Central memory CD8-positive, alpha-beta T cell (primary cell): ENCODE measurements at places on chromosomes 5 and 9.

- no peak for DNase-seq
Measured at GRCh38 chr5:147832541-147832940, 1.1 kb upstream of the SPINK1 start.

GRCh38 chr5:62093976-62094375 is 212.0 kb upstream of the KIF2A start:
- DNase-seq, result no peak

DNA sequence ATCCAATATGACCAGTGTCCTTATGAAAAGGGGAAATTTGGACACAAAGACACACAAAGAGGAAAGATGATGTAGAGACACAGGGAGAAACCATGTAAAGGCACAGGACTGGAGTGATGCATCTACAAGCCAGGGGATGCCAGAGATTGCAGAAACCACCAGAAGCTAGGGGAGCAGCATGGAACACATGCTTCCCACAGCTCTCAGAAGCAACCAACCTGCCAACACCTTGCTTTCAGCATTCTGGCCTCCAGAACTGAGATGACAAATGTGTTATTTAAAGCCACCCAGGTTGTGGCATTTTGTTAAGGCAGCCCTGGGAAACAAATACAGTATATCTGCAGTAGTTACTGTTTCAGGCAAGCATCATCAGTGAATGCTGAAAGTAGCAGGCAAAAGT is 23.2 kb downstream of the DAP start:
- DNase-seq, result no peak

GRCh38 chr9:72681283-72681630 is 159.8 kb downstream of the TMC1 start:
- no peak for DNase-seq

GRCh38 chr9:22590336-22591033 is 143.9 kb downstream of the DMRTA1 start:
- DNase-seq, result no peak

DNA sequence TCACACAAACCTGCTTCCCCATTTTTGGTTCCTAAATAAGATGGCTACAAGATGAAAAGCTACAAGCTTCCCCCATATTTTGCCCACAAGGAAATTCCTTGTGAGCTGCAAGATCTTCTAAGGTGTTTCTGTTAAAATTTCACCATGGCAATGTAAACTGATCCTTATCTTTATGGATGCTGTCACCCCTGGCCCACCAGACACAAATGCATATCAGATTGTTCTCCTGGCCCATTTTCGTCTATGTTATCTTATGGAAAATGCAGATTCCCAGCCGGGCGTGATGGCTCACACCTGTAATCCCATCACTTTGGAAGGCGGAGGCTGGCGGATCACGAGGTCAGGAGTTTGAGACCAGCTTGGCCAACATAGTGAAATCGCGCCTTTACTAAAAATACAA is 65.1 kb upstream of the IL6ST start:
- no peak for DNase-seq

DNA sequence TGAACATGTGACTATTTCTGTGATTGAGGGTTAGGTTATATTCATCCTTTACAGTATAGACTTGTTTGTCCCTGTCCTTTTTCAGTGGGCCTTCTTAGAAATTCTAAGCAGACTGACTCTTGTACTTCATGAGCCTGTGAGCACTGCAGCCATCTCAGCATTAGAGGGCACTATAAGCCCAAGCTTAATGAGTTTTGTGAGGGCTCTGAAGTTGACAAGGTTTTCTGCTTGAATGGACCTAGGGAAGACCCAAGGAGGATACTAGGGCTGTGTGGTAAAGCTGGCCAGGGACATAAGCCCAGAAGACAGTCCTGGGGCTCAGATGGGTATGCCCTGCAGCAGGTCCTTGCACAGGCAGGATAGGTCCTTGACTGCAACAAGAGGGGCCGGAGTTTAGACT is 126.5 kb downstream of the MRPS30 start:
- no peak for DNase-seq

GRCh38 chr9:95171596-95171995 is 145.9 kb downstream of the FANCC start:
- DNase-seq, result no peak

DNA sequence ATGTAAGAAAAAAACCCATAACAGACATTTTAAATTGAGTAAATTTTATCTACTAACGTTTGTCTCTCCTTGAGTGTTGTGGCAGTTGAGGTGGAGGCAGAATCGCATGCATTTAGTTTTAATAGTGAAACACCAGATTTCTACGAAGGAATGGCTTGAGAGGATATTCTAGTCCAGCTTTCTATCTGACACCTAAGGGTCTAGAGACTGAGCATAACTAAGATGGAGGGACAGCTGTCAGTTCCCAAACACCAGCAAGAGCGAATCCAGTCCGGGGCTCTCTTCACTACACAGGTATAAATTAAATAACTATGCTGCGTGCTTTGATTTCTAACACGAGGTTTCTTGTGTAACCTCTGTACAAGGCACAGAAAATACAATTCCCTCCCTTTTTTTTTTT is 1.4 kb downstream of the NCBP1 start:
- no peak for DNase-seq

DNA sequence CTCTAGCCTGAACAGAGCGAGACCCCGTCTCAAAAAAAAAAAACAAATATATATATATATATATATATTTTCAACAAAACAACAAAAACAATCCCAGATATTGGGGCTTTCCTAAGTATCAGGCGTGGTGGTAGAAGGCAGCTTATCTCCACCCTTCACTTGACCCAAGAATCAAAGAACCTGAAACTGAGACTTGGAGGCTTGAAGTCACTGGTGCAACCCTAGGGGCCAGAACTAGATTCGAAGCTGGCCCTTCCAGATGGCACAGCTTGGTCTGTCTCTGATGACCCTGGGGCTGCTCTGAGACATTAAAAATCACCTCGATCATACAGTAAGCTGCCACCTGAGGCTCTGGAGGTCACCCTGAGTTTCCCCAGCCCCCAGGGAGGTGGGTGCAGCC is 1.3 kb upstream of the KCNMB1 start:
- DNase-seq, result no peak

GRCh38 chr5:62982348-62982747 is 403.7 kb downstream of the LRRC70 start:
- DNase-seq, result no peak
